ENCODE measurements at places on chromosomes 5 and 9.

GRCh38 chr5:155211764-155212163, 198.2 kb downstream of the KIF4B start:
- DNase-seq, result no peak

DNA sequence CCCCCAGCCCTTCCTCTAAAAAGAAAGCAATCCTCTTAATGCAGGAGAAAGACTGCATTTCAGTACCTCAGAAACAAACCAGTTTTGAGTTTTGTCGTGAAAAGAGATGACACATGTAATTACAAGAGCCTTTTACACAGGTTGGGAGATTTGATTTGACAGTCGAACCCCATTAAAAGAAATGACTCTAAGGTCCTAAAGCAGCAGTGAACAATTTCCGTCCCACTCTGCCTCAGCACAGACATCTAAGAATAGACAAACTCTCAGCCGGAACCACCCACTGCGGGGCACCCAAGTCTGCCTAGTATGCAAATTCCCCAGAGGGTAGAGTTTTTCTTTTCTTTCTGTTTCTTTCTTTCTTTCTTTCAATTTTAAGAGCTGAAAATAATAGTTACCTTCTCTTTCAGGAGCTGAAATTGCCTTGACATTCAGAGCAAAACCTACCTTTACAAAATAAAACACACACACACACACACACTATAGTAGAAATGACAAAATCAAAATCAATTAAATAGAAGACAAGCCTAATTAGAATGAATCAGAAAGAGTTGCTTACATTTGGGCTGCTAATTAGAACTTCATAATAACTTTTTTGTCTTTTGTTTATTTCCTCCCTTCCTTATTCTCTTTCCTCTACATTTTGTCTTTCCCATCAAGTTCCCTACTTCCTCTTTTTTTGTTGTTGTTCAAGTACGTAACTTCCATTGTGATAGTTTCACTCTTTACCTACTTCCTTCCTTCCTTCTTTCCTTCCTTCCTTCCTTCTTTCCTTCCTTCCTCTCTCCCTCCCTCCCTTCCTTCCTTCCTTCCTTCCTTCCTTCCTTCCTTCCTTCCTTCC, 65.1 kb downstream of the BASP1 start:
- no peak for DNase-seq

DNA sequence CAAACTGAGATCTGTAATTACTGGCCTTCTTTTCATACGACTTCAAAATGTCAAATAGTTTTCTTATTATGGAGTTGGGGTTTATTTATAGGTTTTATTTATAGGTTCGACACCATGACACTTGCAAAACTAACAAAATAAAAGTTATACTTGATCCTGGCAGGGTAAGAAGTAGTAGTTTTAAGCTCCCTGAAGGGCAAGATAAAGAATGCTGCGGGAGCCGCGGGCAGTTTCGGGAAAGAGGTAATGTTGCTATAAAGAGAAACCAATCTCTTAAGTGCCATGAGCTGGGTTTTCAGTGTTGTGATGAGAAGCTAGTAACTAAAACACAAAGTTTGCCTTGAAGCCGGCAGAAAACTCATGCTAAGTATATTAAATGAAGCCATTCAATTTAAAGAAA, 24.8 kb downstream of the PTPN3 start:
- DNase-seq, result no peak

- DNase-seq, result no peak
Measured at GRCh38 chr5:107607196-107607595, 63.5 kb downstream of the EFNA5 start.

DNA sequence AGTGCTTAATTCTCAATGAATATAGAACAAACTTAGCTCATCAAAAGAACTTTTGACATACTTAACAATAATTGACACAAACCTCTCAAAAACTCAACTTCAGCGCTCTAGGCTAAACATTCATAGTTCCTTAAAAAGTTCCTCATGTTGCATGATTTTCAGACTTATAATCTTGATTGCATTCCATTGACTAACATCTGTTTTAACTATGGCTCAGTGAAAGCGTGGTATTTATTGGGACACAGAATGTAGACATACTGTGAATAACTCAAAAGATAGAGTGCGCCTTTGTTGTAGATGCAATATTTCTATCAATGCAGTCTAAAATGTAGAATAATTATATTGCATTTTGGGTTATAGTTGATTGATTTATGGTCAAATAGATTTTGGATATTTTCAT, 227.1 kb upstream of the HAPLN1 start:
- DNase-seq, result no peak

- no peak for DNase-seq
Measured at GRCh38 chr5:169197343-169197742, 103.6 kb downstream of the SLIT3 start.

DNA sequence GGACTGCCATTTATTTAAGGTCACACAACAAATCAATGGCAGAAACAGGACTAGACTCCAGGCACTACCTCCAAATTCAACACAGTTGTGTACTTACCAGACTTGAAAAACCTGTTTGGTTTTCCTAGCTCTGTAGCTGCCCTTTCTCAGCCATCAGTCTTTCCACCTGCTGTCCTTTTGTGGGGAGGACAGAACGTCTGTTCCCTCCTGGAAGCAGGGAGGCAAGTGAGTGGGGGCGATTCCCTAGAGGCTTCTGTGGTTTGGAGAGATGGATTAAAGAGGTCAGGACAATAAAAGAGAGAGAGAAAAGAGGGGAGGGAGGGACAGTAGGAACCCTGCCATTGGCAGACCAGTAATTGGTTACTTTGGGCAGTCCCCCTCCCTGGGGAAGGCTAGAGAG, 14.7 kb downstream of the ASTN2 start:
- no peak for DNase-seq

DNA sequence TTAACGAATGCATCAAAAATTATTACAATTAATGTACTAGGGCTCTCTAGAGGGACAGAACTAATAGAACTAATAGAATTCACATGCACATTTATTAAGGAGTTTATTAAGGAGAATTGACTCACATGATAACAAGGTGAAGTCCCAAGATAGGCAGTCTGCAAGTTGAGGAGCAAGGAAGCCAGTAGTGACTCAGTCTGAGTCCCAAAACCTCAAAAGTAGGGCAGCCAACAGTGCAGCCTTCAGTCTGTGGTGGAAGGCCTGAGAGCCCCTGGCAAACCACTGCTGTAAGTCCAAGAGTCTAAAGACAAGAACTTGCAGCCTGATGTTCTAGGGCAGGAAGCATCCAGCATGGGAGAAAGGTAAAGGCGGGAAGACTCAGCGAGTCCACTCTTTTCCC, 633.8 kb downstream of the SEMA5A start:
- DNase-seq, result no peak

DNA sequence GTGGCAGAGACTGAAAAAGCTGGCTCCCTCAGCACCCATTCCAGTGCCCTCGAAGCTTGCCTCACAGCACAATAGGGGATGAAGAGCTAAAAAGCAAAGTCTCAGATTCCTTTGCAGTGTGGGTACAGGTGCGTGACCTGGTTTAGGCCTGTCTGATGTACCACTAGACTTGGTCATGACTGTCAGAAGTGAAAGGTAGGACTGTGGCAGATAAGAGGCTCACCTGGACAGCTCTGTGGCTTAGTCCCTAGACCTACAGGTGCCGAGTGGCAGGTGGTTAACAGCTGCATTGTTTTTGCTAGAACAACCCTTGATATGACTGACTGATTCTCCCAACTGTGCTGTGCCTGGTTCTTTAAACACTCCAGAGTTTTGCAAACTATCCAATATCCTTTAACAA, 14.7 kb upstream of the SFXN1 start:
- no peak for DNase-seq

DNA sequence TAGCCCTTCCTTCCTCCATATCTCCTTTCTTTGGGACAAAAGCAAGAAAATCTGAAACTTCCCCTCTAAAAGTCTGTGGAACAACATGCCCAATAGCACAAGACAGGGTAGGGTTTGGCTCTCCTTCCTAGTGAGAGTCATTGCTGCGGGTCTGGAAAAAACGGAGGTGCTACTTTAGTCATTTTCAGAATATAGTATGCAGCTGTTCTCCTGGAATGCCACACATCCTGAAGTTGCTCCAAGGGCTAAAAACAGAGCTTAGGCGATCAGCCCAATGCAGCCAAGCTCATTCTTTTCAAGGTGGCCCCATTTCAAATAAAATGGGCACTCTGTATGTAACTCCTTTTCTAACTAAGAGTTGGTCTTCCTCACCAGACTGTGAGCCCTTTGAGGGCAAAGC, 39.5 kb upstream of the MYOT start:
- no peak for DNase-seq

- DNase-seq, result no peak
Measured at GRCh38 chr5:8473827-8474568, 605.0 kb downstream of the MTRR start.

DNA sequence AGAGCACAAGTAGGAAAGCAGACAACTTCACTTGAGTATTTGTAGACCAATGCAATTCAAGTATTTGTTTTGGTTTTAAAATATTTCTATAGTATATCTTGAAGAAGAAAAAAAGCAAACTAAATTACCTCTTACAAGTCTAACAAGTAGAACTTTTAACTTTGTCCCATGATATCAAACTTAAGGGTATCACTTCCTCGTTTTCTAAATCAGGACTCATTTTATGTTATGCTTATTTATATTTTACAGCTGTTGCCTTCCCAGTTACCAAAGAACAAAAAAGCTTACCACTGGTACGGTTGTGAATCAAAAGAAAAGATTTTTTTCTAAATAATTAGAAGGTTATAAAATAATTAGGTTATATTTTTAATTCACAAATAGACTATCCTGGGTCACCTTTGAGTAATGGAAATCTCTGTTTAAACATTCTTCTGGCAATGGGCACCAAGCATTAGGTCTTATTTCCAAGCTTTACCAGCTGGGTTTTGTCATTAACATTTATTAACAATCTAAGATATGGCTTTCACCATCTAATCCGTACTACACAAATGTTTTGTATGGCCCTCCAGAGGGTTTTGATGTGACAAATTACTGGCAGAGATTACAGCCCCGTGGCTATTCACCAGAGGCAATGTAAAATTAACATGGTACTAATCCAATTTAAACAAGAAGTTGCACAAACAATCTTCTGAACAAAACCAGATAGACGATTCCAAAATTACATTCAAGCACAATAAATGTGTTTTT, 63.6 kb downstream of the CEP120 start:
- no peak for DNase-seq

DNA sequence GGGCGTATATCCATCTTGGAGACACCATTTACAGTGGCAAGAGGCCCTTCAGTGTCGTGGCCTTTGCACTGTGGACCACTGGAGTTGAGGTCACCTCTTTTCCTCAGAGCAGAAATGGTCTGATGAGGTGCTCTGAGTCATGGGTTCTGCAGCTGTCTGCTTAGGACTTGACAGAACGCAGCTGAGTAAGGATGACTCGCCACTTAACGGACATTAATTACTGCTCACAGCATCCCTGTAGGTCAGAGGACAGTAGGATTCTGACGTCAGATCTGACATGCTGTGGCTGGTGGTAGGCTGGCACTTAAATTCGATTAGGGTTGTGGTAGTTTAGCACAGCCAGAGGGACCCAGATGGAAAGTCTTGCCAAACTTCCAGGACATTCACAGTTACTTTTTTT, 479.4 kb downstream of the DMAC1 start:
- no peak for DNase-seq

DNA sequence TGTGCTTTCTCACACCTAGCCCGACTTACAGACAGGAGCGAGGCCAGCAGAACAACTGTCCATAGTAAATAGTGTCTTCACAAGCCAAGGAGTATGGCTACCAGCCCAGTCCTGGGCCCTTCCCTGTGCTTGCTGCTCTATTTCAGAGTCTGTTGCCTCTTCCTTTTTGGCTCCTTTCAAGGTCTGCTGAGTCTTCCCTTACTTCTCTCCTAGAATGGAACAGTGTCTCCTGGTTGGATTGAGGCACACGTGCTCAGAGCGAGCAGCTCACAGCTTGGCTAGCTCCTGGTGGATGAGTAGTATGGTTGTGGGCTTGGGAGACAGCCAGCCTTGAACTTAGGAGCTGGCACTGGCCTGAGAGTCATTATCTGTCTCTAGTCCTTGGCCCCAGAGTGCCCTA, 72.8 kb downstream of the TLE4 start:
- no peak for DNase-seq

DNA sequence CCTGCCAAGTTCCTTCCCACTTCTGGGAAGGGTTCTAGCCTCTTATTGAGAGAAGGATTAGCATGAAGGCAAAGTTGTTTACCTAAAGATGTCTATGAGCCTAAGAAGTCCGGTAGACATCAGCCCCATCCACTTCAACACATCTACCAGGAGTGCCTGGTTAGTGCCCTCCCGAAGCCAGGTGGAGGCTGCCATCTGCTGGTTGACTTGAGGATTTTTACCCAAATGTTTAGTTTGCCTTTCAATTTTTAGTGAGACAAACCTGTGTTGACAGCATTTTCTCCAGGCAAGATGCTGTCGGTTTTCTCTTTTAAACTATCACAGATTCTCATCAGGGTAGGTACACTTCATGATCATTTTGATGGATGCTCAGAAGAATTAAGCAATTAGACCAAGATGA, 83.6 kb upstream of the TNFSF8 start:
- DNase-seq, result peak; percentile 56

GRCh38 chr5:159668556-159668955, 247.7 kb upstream of the ADRA1B start:
- DNase-seq, result no peak

DNA sequence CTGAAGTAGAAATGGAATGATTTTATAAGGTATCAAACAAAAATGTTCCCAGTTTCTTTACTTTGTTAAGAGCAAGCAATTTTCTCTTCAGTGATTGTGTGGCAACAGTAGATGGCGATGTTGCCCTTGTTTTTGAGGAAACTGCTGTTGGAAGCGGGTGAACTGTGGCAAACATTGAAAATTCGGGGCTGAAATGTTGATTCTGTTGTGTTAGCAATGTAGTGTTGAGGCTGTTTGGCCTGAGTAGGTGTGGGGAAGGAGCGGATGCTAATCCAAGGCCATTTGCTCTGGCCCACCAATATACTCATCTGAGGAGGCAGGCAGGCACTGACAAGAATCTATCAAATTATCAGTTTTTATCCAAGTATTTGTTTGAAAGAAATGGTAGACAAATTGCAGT, 129.8 kb downstream of the SLC12A2 start:
- DNase-seq, result no peak

GRCh38 chr5:42621242-42621641, 135.4 kb upstream of the CCDC152 start:
- no peak for DNase-seq

GRCh38 chr9:20561531-20561930, 60.8 kb downstream of the MLLT3 start:
- DNase-seq, result no peak

- DNase-seq, result no peak
Measured at GRCh38 chr5:15748266-15748665, 248.3 kb downstream of the FBXL7 start.

GRCh38 chr5:157506066-157506590, 46.1 kb downstream of the NIPAL4 start:
- DNase-seq, result no peak

- no peak for DNase-seq
Measured at GRCh38 chr9:123326662-123327093, 29.3 kb upstream of the CRB2 start.

DNA sequence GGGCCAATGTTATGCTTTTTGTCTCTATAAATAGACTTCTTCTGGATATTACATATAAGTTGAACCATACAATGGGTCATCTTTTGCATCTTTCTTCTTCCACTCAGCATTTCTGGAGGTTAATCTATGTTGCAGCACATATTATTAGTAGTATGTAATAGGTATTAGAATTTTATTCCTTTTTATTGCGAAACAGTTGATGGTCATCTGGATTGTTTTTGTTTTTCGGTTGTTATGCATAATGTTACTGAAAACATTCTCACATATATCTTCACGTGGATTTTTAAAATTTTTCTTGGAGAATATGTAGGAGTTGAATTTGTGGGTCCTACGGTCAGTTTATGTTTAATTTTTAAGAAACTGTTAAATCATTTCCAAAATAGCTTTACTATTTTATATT, 466.8 kb downstream of the SLCO4C1 start:
- DNase-seq, result no peak

GRCh38 chr9:23412046-23412445, 414.0 kb downstream of the ELAVL2 start:
- no peak for DNase-seq
